GM23338 (cell line): ENCODE measurements at places on chromosomes 5 and 9. TPM values are rescaled to one million over a fixed set of nuclear protein-coding genes. Genes with fewer than 3 reads are reported as not detected.
A peak's percentile ranks its signal among the peaks of the same experiment; 100 is the strongest.

DNA sequence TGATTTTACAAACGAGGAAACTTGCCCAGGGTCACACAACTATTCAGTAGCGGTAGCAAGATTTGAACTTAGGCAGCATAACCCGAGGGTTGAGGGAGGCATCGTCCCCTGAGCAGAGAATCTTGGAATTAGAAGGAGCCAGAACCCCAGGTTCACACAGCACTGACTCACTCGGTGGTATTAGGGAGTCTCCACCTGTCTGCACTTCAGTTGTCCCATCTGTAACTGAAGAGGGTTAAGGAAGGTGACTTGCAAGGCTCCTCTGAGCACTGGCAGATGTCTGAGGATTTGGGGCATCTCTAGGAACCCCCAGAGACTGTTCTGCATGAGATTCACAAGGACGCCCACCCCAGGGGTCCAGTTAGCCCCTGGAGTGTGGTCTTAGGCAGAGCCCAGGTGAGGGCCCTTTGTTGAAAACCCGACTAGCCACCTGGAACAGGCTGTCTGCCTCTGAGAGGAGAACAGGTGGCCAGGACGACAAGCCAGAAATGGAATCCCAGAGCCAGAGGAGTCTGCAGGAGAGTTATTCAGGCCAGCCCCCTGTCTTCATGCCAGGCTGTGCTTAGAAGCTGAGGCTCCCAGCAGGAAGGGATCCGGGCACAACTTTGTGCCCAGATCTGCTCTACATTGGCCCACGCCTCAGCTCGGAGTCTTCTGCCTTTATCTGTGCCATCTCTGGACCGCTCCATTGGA is 50.0 kb upstream of the ORM1 start:
- no peak overlapping the region for H3K27ac ChIP-seq
- no peaks in the 10 kb centered on the region for H3K36me3 ChIP-seq
- no peak for DNase-seq
- no peaks in the 10 kb centered on the region for H3K4me1 ChIP-seq
- H3K27me3 ChIP-seq = no peaks in the 10 kb centered on the region
- H3K4me3 ChIP-seq = no peak overlapping the region

DNA sequence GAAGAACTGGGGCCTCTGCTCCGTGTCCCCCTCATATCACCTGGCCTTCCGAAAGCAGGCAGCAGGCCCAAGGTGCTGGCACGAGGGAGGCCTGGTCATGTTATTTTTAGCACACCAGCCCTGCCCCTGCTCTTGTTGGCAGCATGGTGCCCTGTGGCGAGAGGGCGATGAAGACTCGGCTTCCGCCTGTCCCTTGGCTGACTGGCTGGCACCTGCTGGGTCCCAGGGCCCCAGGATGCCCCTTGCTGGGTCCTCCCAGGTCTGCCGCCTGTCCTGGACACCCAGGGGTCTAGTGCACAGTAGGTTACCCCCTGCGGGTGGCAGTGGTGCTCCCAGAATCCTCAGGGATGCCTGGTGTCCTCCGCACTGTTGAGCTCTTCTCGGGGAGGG is 77.0 kb downstream of the RXRA start:
- H3K4me1 ChIP-seq = no peaks in the 10 kb centered on the region
- no peak overlapping the region for H3K4me3 ChIP-seq
- no peak overlapping the region for H3K27ac ChIP-seq
- no peaks in the 10 kb centered on the region for H3K27me3 ChIP-seq
- H3K36me3 ChIP-seq = no peaks in the 10 kb centered on the region

DNA sequence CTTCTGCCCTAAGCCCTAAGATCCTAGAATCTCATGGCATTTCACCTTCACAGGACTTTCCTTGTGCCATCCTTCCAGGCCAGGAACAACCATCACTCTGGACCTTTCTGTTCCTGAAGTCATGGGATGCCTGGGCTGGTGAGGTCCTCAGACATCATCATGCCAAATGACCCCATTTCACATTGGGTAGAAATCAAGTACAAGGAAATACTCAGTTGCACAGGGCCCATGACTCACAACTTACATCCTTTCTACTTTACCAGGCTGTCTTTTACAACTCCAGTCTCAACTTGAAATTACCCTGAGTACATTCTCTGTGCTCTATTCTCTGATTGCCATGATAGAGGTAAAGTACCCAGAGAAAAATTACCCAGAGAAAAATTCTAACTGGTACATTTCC is 167.1 kb downstream of the PIK3R1 start:
- H3K4me3 ChIP-seq = no peak overlapping the region
- H3K27me3 ChIP-seq = no peaks in the 10 kb centered on the region
- no peaks in the 10 kb centered on the region for H3K36me3 ChIP-seq
- peaks cover 12% of the 10 kb centered on the region; the same call in 1 of the 2 replicates for H3K4me1 ChIP-seq
- DNase-seq = no peak

DNA sequence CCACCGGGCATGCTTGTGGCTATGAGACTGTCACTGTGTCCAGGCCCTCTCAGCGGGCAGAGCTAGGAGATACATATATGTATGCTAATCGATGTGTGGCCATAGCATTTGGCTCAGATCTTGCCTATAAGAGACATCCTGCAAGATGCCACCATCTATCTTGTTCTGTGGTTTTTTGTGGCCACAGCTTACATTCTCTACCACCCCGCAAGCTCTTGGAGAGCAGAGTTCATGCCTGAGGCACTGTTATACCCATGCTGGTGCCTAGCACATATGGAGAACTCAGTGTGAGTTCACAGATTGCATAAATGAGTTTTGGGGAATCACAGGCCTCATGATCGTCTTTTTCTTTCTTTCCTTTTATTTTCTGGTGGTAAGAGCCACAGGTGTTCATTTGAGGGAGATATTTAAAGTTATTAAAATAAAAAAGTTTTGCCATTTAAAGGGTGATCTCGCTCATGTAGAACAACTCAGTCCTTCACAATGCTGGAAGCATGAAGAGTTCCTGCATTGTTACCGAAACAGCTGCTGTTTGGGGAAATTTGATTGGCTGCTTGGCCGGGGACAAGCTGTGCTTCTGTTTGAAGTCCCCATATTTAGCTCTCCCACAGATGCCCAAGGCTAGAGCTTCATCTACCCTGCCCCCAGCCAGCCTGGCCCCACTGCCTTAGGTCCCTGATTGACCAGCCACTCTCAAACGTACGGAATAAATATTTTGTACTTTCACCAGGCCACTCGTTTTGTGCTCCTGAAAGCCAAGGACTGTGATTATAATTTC is 169.2 kb upstream of the MAP1B start:
- no peak overlapping the region for H3K4me3 ChIP-seq
- no peak for DNase-seq
- no peak overlapping the region for H3K27ac ChIP-seq
- H3K4me1 ChIP-seq = peaks cover 16% of the 10 kb centered on the region

GRCh38 chr5:37886242-37886905 is 46.5 kb upstream of the GDNF start:
- no peak overlapping the region for H3K4me3 ChIP-seq
- no peak for DNase-seq
- H3K4me1 ChIP-seq = no peaks in the 10 kb centered on the region
- no peaks in the 10 kb centered on the region for H3K36me3 ChIP-seq
- H3K27ac ChIP-seq = no peak overlapping the region
- no peaks in the 10 kb centered on the region for H3K27me3 ChIP-seq

Gene ADAMTSL1
- total RNA-seq = 2.0 and 5.0 TPM in 2 replicates

DNA sequence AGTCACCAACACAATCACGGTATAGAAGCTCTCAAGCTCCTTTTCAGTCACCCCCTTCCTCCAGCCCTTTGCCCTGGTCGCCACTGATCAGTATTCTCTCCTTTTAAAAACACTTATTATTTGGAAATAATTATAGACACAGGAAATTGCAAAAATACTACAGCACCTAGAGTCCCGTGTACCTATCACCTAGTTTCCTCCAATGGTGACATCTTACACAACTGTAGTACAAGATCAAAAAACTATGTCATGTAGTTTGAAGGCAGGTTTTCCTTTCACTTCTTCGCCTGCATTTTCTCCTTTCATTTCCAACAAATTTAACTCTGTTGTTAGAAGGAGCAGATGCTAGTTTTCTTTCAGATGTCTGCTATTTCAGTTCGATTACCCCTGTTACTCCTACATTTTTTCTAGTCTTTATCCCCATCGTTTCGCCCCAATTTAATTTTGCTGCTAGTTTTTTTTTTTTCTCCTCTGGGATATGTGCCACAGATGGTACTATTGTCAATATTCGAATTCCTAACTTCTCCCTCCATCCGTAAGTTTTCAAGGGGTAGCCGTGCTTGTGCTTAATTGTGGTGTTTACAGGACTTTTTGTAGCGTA is 612 bp upstream of the ATG10 start:
- peak overlapping the region; percentile 93 for H3K27ac ChIP-seq
- no peaks in the 10 kb centered on the region for H3K36me3 ChIP-seq
- H3K4me1 ChIP-seq = peaks cover 12% of the 10 kb centered on the region
- DNase-seq = peak; percentile 27
- no peaks in the 10 kb centered on the region for H3K27me3 ChIP-seq
- H3K4me3 ChIP-seq = peak overlapping the region; percentile 59

Gene CCNJL
- total RNA-seq = 22.1 and 29.2 TPM in 2 replicates

- no peak for DNase-seq
- H3K27ac ChIP-seq = no peak overlapping the region
- no peaks in the 10 kb centered on the region for H3K36me3 ChIP-seq
- no peaks in the 10 kb centered on the region for H3K27me3 ChIP-seq
Observed at GRCh38 chr9:7762600-7762999, 37.0 kb downstream of the DMAC1 start.

GRCh38 chr9:92770360-92770995 is 5.8 kb upstream of the BICD2 start:
- H3K36me3 ChIP-seq = no peaks in the 10 kb centered on the region
- no peak overlapping the region for H3K4me3 ChIP-seq
- no peak overlapping the region for H3K27ac ChIP-seq
- peak; percentile 61 for DNase-seq

- peaks cover 29% of the 10 kb centered on the region for H3K27me3 ChIP-seq
- DNase-seq = no peak
- H3K27ac ChIP-seq = no peak overlapping the region
- H3K36me3 ChIP-seq = no peaks in the 10 kb centered on the region
- peaks cover 12% of the 10 kb centered on the region; the same call in 1 of the 2 replicates for H3K4me1 ChIP-seq
Observed at GRCh38 chr9:93186215-93186945, 2.4 kb downstream of the WNK2 start.

DNA sequence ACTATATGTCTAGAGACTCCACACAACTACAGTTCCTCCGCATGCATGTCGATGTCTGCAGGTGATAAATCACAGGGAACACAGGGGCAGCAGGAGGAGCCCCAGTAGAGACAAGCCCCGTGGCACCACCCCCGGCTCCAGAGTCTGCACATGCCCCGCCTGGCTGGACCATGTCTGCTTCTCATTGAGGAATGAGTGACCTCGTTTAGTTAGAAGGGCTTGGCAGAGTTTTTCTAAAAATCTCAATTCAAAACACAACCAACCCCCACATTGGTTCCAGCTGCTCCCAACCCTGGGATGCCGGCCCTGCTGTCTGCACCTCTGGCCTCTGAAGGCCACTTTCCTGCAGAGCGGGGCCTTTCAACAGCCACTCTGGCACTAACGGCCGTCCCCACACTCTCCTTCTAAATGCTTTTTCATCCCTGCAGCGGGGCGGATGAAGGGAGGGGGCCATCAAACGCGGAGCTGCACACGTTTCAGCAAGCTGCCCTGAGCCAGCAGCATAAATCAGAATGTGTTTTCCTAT is 106.3 kb downstream of the ROR2 start:
- DNase-seq = peak; percentile 34
- H3K27ac ChIP-seq = peak overlapping the region; percentile 36; the same call in 1 of the 2 replicates
- H3K4me3 ChIP-seq = no peak overlapping the region
- H3K4me1 ChIP-seq = peaks cover 13% of the 10 kb centered on the region

DNA sequence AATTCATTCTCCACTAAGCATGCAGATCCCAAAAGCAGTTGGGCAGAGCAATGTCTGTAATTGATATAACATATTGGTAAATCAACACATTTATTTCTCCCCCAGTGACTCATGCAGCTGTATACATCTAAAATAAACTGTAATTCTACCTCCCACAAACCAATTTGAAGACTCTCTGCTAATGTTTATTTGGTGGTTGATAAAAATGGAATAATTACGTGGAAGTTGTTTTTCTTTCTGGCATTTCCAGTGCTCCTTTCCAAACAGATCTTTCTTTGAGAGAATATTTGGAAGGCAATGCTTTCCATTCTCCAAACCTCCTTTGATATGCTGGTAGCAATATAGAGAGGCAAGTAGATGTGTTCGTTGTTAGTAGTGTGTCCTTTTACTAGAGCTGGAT is 194.7 kb downstream of the CHSY3 start:
- H3K27me3 ChIP-seq = no peaks in the 10 kb centered on the region
- H3K36me3 ChIP-seq = no peaks in the 10 kb centered on the region
- DNase-seq = no peak
- H3K4me1 ChIP-seq = no peaks in the 10 kb centered on the region

Gene NME5
- total RNA-seq = not detected in 2 replicates

GRCh38 chr5:155460501-155460931 is 447.0 kb downstream of the KIF4B start:
- no peaks in the 10 kb centered on the region for H3K27me3 ChIP-seq
- H3K4me3 ChIP-seq = no peak overlapping the region
- no peaks in the 10 kb centered on the region for H3K36me3 ChIP-seq
- H3K27ac ChIP-seq = no peak overlapping the region
- no peak for DNase-seq

DNA sequence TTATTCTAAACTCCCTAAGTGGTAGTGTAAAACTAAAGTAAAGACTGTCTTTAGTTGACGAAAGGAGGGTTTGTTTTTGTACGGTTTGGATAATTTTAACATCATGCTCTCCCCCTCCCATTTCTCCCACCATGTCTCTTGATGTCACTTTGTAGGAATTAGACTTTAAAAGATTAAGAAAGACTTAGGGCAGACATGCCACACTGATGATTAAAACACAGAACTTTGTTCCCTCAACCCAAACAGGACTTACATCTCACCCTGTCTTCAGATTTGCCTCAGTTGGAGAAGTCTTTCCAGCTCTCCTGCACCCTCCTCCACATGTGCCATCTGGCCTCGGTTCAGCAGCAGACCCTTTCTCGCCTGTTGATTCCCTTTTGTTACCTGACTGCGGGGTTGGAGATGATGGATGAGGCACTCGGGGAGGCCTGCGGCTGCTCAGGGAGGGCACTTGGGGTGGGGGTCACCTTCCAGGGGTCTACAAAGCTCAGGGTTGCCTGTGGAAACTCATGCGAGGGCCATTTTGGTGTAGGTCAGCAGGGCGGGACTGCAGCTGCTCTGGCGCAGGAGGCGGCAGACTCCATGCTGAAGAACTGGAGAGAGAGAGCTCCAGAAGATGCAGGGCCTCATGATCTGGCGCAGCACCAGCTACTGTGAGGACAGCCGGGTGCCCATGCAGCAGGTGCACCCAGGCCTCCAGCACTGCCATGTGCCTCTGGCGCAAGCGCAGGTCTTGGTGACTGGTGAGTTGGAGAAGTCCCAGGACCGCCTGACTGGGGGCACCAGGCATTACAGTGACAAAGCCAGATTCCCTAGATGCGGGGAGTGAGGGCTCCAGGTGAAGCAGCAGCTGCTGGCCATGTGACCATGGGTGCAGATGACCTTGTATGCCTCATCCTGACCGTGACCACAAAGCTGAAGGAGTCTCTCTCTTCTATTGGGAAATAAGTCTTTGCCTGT is 24.5 kb upstream of the EXOC3 start:
- H3K27ac ChIP-seq = no peak overlapping the region
- H3K36me3 ChIP-seq = no peaks in the 10 kb centered on the region
- DNase-seq = no peak
- H3K27me3 ChIP-seq = no peaks in the 10 kb centered on the region
